Stimulated activated CD4-positive, alpha-beta T cell treated with anti-CD3 and anti-CD28 coated beads, Interleukin-4, amount 100 ng/mL, for 4 hours (primary cell): ENCODE measurements at places on chromosomes 12 and 14.

GRCh38 chr14:96235426-96235825 is 20.6 kb upstream of the BDKRB1 start:
- no peak for DNase-seq

DNA sequence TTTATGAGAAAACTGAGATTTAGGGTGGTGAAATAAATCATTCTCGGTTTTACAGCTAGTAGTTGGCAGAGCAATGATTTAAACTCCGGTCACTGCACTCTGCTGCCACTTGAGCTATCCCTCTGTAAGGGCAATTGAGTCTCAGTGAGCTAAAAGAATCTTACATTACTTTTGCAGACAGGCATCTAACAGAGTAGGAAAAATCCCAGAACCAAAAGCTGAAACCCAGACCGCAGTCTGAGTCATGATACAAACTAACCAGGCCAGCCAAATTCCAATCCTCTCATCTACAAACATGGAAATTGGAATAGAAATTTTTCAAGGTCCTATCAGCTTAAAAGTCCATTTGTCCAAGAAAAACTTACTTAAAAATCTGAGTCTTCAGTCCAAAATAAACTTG is 73.7 kb downstream of the ANKS1B start:
- no peak for DNase-seq

- DNase-seq: no peak
Observed at GRCh38 chr12:86174188-86174587, 82.0 kb downstream of the MGAT4C start.

DNA sequence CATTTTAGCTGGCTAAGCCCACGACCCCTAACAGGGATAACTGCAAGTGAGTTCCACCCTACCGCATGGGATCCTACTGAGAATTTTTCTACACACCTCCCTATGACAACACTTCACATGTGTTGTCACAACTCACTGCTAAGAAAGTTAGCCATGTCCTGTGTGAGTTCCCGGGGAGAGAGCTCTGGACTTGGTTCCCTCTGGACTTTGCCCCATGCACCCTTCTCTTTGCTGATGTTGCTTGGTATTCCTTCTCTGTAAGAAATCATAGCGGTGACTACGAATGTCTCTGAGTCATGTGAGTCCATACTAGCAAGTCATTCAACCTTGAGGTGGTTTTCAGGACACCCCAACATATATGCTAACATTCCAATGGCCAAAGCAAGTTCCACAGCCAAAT is 9.5 kb upstream of the CDKN3 start:
- DNase-seq: no peak

DNA sequence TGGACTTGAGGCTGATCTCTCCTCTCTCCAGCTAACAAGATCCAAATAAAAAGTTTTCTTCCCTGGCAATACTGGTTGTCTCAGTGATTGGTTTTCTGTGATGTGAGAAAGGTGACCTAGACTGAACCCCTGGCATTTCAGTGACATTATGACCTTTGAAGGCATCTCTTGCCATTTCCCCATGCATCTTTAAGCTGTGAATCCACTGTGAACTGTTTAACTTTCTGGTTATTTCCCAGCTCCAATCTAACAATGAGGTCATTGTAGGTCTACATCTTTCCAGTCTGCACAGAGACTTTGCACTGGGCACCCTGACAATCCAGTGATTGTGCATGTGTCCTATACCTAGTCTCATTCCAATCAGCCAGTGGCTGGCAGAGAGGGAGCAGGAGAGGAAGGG is 155.9 kb upstream of the NUDT4 start:
- DNase-seq: no peak

DNA sequence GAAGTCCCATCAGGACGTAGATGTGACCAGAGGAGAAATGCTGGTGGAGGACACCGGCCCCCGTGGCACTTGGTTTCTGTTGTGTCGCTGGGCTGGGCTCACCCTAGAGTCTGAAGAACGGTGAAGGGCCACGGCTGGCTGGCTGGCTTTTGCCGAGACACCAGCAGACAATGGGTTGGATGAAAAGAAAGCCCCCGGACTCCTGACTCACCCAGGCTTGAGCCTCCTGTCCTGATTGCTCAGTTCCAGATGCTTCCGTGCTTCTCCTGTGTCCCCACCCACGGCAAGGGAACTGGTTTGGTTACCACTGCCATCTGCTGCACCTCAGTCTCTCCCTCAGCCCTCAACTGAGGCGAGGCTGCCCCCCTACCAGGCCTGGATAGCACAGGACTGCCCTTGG is 10.4 kb upstream of the ENDOU start:
- DNase-seq: no peak

DNA sequence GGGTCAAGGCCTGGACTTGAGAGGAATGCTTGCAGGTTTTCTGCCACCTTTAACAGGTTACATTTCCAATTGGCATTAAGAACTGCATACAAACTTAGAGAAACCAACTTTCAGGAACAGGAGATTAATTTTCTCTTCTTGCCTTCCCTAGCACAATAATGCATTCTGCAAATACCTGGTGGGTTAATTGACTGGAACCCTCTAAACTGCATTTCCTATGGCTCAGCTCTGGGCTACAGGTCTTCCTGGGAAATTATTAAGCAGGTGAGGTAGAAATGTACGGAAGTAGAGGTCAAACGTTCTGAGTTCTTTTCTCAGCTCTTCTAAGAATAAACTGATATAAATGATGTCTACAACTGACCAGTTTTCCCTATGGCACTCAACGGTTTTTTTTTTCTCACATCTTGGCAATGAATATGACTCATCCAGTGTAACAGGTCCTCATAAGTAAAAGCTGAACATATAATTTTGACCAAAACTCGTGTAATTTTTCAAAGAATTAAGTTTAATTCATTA is 144.9 kb upstream of the PELI2 start:
- DNase-seq: no peak

- DNase-seq: no peak
Observed at GRCh38 chr14:96736439-96736838, 60.7 kb upstream of the VRK1 start.

DNA sequence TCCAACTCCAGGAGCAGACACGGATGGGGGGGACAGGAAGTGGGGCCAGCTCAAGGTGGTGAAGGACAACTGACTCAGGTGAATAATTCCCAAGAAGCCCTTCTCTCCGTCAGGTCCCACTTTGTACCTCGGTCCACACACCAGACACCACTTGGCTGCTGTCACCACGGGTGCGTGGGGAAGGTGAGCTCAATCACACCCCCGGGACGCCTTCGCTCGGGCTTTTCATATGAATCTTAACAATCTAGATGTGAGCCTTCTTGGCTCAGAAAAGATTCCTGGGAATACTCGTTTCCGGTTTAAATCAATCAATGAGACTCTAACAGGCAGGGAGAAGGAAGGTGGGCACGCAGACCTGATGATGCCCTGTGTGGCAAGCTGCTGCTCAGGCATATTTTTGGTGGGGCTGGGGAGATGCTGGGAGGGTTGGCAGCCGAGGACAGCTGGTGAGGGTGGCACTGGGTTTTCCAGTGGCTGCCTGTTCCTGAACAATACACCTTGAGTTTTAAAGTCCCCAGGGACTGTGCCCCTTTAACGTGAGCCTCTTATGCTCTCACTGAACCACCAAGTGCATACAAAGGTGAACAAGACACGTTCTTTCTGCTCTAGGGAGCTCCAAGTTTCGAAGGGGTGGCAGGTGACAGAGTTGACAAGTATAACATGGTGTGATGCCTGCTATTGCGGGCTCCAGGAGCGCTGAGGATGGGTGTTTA is 5.1 kb downstream of the TESC start:
- DNase-seq: no peak

DNA sequence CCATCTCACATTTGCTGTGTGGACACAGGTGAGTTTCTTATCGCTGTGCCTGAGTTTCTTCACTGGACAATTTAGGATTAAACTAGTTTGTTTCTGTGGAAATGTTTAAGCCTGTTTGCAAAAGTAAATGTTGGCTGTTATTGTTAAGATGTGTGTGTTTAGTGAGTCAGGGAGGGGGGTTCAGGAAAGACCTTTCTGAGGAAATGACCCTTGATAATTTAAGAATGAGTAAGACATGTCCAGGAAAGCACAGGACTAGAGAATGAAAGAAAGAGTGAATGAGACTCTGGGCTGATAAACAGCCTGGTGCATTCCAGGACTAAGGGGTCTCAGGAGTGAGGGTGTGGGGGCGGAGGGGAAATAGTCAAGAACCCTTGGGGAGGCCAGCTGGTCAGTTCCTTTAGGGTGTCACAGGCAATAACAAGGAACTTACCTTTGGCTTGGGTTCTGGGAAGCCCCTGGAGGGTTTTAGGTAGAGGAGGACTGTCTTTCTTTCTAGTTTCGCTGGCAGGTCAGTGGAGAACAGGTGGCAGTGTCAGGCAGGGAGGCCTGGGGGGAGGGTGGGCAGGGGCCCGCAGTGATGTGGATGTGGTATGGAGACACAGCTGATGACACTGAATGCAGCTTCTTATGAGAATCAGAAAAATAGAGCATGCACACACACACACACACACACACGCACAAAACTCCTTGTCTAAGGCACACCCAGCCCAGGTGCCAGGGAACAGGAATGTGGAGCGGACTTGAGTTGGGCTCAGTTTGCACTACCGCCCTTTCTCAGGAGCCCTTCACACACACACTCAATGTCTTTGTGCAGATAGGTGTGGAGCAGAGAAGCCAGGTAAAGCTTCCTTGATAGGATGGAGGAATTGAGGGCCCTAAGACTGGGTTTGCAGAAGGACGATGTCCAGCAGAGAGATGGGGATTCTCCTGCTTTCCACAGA is 1005.5 kb downstream of the VRK1 start:
- DNase-seq: no peak

DNA sequence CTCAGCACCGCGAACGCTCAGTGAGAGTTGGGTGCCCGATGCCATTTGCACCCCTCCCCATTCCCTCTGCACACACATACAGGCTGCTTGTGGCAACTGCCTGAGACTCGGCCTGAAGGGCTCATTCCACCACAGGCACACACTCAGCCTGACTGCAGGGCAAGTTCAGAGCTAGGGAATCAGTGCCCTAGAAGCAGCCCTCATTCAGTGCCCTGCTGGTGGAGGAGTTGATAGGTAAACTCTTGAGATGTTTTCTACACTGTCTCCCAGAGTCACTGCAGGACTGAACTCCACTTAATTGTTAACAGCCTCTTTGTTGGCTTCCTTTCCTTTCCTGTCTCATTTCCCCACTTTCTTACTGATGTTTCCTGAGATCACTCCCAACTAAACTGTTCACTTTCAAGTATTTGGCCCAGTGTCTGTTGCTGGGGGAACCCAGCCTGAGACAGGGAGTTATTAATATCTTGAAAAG is 16.9 kb downstream of the PPP1R36 start:
- DNase-seq: no peak

- DNase-seq: no peak
Observed at GRCh38 chr12:118734266-118734665, 247.1 kb upstream of the SRRM4 start.

GRCh38 chr14:42190744-42191143 is 584.1 kb downstream of the LRFN5 start:
- DNase-seq: no peak

- no peak for DNase-seq
Observed at GRCh38 chr12:68468036-68468435, 135.9 kb upstream of the MDM1 start.

GRCh38 chr12:59007620-59008019 is 87.3 kb upstream of the LRIG3 start:
- no peak for DNase-seq

- DNase-seq: no peak
Observed at GRCh38 chr12:113684908-113685782, 213.5 kb upstream of the LHX5 start.

DNA sequence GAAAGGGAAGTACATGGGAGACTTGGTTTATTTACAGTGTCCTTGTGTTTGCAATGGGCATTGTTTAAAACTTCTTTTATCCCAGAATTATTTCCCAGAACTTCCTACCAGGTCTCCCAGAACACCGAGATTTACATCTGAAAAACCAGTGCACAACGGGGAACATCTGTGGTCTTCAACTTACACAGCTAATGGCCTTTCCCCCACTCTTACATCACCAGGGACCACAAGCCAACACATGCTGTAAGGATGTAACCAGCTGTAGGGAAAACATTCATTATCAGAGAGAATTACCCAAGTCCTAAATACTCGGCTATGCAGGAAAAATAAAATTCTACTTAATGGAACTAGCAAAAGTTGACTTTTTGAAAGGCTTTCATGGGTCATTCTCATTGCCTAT is 267.6 kb downstream of the DUSP6 start:
- no peak for DNase-seq

- no peak for DNase-seq
Observed at GRCh38 chr14:63624203-63624602, 17.5 kb downstream of the WDR89 start.

GRCh38 chr12:95259368-95259767 is 41.8 kb downstream of the VEZT start:
- no peak for DNase-seq

GRCh38 chr12:1080520-1081223 is 89.6 kb downstream of the ERC1 start:
- no peak for DNase-seq
